ENCODE measurements at places on chromosomes 2 and 18.

DNA sequence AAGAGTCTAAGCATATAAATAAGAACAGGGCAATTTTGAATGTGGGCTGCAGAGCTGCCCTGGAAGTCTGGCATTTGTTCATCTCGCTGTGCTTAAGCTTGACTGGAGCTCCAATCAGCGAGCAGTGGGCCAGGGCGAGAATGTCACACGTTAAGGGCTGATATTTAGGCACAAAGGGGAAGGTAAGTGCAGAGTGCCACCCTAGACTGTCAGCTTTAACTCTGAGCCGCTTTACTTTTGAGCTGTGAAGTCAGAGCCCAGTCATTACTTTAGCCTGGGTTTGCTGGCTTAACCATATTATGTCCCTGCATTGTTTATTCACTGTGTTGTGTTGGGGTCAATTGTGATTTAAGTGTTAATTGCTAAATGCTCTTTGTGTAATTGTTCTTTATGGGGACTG lies 236.1 kb upstream of the SIX3 start:
- no peak for DNase-seq

GRCh38 chr18:2889761-2890192 lies 43.0 kb downstream of the EMILIN2 start:
- no peak for DNase-seq

- DNase-seq = no peak
These were observed 319.9 kb downstream of the AGPS start for GRCh38 chr2:177712462-177712861.

DNA sequence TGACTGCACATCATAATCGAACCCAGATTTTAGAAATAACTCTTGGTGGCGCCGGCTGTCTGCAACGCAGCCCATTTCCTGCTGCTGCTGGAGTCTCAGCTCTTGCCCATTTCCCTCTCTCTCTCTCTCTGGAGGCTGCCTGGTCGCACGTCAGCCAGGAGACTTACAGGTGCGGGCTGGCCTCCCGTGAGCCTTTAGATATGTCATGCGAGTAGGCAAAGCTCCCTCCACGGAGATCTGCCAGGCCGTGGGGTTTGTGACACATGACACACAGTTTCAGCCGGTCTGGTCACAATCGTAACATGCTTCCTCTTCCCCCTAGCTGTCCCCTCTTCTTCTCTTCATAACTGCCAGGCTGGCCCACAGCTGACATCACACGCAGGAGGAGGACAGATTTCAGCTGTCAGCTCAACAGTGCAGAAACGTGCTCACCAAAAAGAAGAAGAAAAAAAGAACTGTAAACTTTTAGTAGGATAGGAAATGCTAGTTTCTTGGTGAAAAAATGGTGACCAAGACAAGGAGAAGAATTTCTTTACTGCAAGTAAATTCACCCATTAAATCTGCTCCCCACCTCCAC lies 489.3 kb downstream of the ZNF516 start:
- no peak for DNase-seq

DNA sequence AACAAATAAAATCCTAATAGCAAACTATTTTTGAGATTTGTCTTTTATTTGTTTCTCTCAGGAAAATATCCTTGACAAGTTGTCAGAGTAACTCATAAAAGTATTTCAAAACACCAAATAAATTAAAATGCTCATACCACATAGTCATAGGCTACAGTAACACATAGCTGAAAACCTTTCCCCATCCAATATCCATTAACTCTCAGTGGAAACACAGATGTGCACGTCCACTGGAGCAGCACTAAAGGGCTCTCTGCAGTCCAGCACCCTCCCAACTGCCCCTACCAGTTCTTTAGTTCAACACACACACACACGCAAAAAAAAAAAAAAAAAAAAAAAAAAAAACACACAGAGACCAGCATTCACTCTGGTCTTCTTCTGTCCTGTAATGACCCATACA lies 879 bp upstream of the XDH start:
- no peak for DNase-seq

GRCh38 chr2:109204412-109204811 lies 75.4 kb downstream of the SH3RF3 start:
- DNase-seq = no peak

- DNase-seq = no peak
These were observed 1.1 kb downstream of the MARCHF4 start for GRCh38 chr2:216370961-216371712.

DNA sequence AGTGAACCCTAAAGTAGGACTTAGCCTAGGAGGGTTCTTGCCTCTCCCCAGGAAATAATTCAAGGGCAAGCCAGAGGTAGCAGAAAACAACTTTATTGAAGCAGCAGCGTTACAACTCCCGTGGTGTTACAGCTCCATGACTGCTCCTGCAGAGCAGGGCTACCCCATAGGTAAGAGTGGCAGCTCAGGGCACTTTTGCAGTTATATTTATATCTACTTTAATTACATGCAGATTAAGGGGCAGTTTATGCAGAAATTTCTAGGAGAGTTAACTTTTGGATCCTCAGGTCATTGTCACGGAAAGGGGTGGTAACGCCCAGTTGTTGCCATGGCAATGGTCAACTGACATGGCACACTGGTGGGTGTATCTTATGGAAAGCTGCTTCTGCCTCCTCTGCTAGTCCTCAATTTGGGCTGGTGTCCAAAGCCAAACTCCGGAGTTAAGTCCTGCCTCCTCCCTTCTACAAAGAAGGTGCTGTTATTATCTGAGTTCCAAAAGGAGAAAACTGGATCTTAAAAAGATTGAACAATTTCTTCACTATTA lies 1413.0 kb downstream of the DSC3 start:
- DNase-seq = no peak

- no peak for DNase-seq
These were observed 142.3 kb downstream of the RBM43 start for GRCh38 chr2:151119374-151119773.

GRCh38 chr2:197915548-197916265 lies 111.3 kb downstream of the PLCL1 start:
- no peak for DNase-seq

- DNase-seq = no peak
These were observed 1210.4 kb upstream of the ACVR2A start for GRCh38 chr2:146634230-146635097.

DNA sequence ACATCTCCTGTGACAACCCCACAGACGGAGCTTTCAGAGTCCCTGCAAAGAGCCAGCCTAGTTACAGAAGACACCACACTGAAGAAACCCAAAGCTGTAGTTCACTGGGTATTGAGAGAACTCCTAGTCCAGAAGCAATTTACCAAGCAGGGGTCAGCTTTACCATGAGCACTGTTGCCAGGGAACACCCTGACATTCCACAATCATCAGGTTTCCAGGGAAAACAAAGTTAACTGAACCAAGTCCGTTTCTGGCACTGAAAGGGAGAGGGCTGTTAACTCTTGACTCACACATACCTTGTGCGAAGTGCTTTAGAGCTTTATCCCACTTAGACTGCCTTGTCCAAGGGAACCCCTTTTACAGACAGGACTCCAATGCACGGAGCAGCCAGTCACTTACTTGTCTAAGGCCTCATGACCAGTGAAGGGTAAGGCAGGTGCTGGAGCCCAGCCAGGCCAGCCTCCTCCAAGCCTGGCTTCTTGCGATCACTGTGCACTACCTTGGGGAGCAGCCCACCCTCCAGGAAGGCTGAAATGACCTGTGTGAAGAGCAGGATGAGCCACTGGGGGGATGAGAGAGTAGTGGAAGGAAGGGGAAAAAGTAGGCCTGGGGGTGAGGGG lies 53.9 kb downstream of the REEP1 start:
- DNase-seq = no peak

- DNase-seq = no peak
These were observed 43.9 kb upstream of the FHL2 start for GRCh38 chr2:105442721-105443120.

Data from activated CD4-positive, alpha-beta T cell treated with anti-CD3 and anti-CD28 coated beads for 48 hours (primary cell).